ENCODE measurements at places on chromosomes 16 and 17.

GRCh38 chr17:73290399-73291259 is 21.2 kb downstream of the CDC42EP4 start:
- DNase-seq: no peak

DNA sequence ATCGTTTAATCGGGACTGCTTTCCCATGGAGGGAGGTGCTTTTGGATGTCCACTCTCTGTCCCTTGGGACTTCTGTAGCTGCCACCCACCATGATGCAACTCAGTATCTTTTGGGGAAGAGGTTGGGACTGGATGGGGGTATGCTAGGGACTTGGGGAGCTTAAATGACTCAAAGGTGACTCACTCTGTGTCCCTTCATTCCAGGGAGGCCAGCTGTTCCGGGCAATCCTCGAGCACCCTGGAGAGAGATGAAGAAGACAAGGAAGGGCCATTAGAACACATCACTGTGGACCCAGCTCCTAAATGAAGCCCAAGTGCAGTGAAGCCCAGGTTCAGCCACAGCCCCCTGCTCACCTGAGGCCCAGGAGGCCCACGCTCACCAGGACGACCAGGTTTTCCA is 4.6 kb downstream of the COL1A1 start:
- DNase-seq: peak; percentile 71

DNA sequence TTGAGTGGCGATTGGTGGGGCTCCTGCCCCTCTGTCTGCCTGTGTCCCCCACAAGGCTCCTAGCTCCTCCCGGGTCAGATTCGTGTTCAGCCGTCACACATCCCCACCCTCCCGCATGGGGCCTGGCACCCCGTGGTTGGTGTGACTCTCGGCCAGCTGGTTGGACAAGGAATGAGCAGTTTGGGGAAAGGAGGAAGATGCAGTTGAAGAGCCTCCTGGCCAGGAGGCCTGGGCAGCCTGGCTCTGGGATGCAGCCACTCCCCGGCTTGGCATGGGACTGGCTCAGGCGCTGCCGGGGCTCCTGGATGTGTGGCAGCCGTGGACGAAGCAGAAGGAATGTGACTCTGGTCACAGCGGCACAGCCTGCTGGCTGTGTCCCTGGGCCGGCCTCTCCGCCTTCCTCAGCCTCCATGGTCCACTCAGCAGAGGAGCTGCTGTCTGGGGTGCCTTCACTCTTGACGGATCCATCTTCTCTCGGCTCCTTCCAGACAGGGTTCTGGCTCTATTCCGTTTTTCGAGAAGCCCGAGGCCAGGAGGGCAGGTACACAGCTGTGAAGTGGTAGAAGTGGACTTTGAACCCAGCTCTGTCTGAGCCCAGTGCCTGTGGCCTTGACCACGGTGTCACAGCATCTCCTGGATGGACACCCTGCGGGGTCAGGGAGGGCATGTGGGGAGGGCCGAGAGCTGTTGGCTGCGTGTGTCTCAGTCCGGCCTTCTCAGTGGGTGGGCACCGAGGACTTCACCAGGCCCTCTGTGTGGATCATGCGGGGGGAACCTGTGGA is 2.1 kb downstream of the TRAF7 start:
- DNase-seq: no peak

DNA sequence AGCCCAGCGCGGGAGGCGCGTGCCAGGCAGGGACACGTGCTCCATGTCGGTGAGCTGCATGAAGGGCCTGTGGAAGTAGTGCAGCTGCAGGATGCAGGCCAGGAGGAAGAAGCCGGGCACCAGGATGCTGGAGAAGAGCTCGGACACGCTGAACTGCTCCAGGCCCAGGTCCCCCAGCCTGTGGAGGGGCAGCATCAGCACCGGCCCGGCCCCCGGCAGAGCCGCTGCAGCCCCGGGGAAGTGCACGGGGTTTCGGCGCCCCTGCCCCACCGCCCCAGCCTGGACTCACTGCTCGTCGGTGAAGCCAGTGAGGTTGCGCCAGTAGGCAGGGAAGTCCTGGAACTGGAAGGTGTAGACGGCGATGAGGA is 28.0 kb downstream of the CTU2 start:
- DNase-seq: no peak

- no peak for DNase-seq
Observed at GRCh38 chr17:42212382-42212781, 18.1 kb upstream of the GHDC start.

GRCh38 chr17:32350666-32351418 is 885 bp downstream of the ZNF207 start:
- peak; percentile 85 for DNase-seq

- DNase-seq: peak; percentile 52
Observed at GRCh38 chr17:66727634-66728570, 107.0 kb upstream of the CACNG5 start.

DNA sequence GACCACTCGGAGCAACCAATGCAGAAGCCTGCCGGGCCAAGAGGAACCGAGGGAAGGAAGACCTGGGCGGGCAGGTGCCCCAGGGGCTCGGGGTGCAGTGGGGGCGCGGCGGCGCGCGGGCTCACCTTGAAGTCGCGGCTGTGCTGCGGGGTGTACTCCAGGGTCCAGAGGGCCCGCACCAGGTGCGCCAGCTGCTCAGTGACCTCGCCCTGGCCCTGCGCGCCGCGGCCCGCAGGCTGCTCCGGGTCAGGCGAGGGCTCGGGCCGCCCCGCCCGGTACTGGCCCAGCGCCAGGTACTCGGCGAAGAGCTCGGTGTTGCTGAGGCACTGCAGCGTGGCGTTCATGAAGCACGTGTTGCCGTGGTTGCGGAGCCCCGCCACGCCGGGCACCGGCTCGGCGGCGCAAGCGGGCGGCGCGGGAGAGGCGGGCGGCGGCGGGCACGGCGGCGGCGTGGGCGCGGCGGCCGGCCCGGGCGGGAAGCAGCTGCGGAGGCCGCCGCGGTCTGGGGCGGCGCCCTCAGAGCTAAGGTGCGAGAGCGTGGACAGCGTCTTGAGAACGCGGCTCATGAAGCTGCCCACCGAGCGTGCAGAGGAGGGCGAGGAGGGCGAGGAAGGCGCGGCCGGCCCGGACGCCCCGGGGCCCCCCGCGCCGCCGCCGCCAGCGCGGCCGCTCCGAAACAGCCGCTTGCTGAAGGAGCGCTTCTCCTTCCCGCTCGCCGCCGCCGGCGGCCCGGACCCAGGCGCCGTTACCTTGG is 562 bp downstream of the USP31 start:
- peak; percentile 68 for DNase-seq

DNA sequence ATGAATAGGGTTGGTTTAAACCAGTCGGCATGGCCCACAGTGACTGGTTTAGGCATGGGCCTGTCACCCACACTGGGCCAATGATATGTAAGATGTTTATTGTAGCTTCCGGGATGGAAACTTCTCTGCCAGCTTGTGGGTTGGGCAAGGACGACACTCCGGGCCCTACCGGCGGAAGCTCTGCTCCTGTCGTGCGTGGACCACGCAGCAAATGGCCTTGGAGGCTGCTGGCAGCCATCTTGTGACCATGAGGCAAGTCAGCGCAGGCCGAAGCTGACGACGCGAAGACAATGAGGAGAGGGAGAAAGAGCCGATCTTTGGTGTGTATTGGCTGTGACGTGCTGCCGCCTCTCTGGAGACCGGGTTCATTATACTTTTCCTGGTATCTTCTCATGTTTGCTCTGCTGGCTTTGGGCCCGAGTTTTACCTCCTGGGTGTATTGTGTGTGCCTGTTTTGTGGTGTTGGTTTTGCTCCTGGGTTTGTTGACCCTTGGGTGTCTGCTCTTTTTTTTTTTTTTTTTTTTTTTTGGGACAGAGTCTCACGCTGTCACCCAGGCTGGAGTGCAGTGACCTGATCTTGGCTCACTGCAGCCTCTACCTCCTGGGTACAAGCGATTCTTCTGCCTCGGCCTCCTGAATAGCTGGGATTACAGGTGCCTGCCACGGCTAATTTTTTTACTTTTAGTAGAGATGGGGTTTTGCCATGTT is 15.4 kb downstream of the SLC25A10 start:
- DNase-seq: no peak

GRCh38 chr17:57536789-57537523 is 208.1 kb downstream of the CCDC182 start:
- DNase-seq: no peak

- DNase-seq: peak; percentile 98
Observed at GRCh38 chr17:81094509-81095382, 59.8 kb downstream of the BAIAP2 start.

DNA sequence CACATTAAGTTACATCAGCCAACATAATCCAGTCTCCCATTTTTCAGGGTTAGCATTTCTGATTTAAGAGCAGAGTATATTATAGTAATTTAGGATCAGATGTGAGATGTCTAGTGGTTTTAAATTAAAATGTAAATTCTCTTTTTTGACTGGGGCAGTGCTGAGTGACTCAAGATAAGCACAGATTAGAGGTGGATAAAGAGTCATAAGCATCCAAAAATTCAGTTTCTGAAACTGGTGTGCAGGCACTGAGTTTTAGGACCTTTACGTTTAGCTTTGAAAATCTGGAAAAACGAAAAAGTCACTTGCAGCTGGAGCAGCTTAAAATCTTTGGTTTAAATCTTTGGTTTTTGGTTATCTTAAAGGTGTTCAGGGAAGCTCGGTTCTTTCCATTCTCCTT is 190.7 kb downstream of the FTO start:
- no peak for DNase-seq

- DNase-seq: no peak
Observed at GRCh38 chr17:45108051-45108450, 24.3 kb downstream of the PLCD3 start.

GRCh38 chr16:23504076-23504452 is 6.2 kb downstream of the GGA2 start:
- DNase-seq: no peak

DNA sequence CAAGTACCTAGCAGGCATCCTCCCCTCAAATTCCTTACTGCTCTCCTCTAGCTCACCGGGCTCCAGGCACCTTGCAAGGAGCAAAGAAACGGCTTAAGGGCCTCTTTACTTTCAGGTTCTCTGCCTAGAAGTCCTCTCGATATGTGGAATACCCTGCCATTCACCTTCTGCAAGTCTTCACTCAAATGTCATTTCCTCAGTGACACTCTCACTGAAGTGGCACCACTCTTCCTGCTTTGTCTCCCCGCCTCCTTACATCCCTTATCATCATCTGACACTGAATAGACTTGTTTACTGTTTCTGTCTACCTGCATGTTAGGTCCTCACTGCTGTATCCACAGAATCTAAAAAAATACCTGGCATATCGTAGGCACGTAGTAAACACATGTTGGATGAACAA is 947 bp downstream of the SLC7A6OS start:
- no peak for DNase-seq

GRCh38 chr16:89332243-89332901 is 114.9 kb downstream of the ZNF778 start:
- no peak for DNase-seq

- DNase-seq: no peak
Observed at GRCh38 chr17:80692931-80693467, 148.4 kb downstream of the RPTOR start.

DNA sequence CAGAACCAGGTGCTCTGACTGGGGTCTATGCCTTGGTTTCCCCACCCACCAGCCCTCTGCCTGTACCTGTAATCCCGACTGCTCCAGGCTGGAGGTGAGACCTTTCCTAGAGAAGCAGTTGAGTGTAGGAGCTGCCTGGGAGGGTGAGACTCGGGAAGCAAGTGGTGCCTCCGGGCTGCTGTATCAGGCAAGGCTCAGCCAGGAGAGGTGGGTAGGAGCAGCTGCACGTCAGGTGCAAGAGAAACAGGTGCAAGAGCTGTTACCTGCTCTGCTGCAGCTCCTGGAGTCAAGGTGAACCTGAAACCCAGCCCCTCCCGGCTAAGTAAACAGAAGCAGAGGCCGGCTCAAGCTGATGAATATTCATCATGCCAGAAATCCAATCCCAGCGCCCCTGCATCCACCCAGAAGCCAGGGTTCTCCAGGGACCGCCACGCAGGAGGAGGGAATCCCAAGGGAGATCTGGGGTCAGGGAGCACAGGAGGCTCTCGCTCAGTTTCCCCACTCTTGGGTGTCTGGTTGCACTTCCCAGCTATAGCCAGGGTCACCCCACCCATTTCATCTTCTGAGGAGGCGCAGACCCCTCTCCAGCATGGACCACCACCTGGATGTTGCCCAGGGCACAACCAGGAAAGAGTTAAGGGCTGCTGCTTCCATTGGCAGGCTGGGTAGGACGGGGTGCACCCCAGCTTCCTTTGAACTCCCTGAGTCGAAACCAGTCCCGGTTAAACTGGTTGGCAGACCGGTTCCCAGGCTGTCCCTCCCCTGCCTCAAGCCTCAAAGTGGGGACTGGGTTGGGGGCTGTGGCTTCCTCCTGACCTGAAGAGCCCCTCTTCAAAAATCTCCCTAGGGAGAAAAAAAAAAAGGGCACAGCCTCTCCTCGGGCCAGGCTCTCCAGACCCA is at the start of gene PRR15L:
Gene PRR15L, minus strand, starts transcription at position 293 of the 900 bp plus-strand sequence. CDS start 4,649 bp downstream, outside the sequence.
- DNase-seq: no peak

GRCh38 chr16:87742781-87743490 is 22.9 kb downstream of the KLHDC4 start:
- DNase-seq: no peak

DNA sequence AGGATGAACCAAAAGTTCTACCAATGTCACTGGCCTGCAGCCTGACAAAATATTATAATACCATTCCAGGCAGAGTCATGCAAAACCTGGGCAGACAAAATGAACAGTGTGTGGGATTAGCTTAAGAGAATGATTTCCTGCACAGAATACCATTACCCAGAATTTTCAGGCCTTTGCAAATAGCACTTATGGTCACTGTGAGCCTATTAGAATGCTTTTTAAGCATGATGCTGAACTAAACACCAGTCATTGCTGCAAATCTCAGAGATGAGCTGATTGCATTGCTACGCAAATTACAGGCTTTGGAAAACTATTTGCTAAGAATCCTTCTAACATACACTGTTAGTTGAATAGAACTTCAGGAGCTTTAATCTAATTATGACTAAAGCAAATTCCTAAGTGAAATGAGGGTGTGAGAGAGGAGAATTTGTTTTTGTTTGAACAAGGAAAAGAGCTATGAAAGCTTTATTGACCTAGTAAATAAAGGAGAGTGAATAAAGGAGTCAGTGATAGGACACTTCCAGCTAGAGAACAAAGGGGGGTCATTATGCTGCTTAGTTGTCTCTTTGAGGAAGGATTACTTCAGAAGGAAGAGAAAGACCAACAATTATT is 398.8 kb downstream of the HS3ST3B1 start:
- DNase-seq: no peak

- DNase-seq: peak; percentile 92
Observed at GRCh38 chr16:49856672-49857330, 889 bp upstream of the ZNF423 start.

DNA sequence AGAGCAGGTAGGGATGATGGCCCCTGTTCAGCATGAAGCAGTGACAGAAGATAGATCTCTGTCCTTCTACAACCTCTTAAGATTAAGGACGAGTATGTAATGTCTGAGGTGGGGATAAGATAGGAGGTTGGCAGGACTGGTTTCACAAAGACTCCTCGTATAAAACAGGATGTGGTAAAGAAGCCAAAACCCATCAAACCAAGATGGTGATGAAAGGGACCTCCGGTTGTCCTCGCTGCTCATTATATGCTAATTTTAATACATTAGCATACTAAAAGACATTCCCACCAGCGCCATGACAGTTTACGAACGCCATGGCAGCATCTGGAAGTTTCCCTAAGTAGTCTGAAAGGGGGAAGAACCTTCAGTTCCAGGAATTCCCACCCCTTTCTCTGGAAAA is 27.3 kb downstream of the MIS12 start:
- DNase-seq: no peak

- peak; percentile 67 for DNase-seq
Observed at GRCh38 chr17:80263253-80264204, 2.9 kb downstream of the RNF213 start.
